Stimulated activated CD8-positive, alpha-beta memory T cell treated with anti-CD3 and anti-CD28 coated beads, Interleukin-15, amount 100 ng/mL, for 1 hour (primary cell): ENCODE measurements at places on chromosomes 7 and 10.

- DNase-seq, result no peak
These were observed 30.2 kb downstream of the WBP1L start for GRCh38 chr10:102773986-102774385.

- DNase-seq, result no peak
These were observed 35.6 kb upstream of the GTF2IRD1 start for GRCh38 chr7:74418076-74418475.

DNA sequence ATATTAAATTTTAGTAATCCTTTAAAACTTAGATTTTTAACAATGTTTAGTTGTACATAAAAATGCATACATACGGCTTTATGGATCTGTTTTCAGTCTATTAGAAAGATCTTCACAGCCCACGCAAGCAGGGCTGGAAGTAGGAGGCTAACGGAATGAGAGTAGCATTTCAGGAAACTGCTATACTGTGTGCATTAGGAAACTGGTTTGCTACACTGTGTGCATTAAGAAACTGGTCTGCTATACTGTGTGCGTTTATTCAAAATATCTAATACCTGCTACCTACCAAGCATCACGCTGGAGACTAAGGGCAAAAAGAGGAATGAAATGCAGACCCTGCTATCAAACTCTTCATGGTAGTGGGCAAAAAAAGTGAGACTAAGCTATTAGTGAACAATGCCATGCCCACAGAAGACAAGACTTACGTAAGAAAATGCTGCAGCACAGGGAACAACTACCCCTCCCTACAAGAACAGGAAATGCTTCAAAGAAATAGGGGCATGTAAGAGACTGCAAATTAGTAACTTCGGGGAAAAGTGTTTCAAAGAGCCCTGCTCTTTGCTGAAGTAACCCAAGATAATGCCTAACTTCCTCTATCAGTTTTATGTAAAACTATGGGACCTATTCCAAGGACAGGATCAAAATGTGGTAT is 11.3 kb downstream of the RAB11FIP2 start:
- DNase-seq, result no peak

DNA sequence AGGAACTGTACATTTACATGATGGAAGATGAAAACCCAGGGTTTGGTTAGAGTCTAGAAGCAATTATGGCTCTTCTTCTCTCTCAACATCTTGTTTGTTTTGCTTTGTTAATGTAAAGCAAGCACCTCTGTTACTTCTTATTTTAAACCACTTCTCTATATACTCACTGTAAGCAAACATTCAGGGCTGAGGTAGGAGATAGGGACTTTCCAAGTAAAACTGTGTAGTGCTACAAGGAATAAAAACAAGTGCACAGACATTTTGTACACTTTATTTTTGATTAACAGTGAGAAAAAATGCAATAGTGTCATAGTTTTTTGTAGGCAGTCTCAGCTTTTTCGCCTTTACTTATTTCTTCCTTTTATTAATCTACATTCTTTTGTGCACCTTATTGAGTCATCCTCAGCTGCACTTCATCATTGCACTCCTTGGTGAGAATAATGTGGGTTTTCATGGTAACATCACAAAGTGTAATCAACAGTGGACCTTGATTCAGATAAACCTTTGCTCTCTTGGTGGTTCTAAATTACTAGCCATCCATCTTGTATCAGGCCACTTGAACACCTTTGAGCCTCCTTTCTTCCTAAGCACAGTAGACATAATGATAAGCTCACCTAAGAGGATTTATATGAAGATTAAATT is 52.9 kb downstream of the ELMO1 start:
- DNase-seq, result no peak

GRCh38 chr10:97062456-97062855 is 123.3 kb downstream of the SLIT1 start:
- DNase-seq, result no peak

DNA sequence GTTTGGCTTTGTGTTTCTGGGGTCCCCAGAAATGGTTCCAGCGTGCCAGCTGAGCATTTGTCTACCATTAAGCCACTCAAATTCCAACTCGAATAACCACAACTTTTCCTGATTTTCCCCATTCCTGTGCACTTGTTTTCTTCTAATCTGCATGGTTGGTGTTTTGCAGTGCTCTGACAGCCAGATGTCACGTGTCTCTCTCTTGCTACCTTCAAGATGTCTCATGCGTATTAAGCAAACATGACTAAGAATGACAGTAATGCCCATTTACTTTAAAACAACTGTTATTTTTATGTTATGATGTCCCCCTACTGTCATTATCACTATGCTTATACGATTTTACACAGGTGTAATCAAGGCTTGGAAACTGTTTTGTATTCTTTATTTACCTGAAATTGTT is 35.2 kb upstream of the MXI1 start:
- DNase-seq, result no peak

- no peak for DNase-seq
These were observed at the start of gene SH2B2 for GRCh38 chr7:102286237-102287110. Gene SH2B2, plus strand, starts transcription at chr7:102286868. Its CDS starts 13,683 bp downstream, at chr7:102300551.

DNA sequence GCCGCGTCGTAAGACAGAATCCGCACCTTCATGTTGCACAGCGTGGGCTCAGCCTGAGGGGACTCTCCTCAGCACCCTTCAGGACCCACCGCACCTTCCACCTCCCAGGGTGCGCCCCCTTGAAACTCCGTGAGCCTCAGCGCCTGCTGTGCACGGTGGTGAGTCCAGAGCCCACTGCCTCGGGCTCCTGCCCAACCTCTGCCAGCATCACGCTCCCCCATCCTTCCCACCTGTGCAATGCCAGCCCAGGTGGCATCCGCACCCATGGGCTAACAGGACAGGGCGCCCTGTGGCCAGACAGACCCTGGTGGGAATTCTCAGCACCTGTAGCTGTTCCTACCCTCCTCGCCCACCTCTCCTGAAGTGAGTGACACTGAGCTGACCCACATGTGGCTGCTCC is 96.4 kb downstream of the DYNC2I1 start:
- DNase-seq, result no peak

DNA sequence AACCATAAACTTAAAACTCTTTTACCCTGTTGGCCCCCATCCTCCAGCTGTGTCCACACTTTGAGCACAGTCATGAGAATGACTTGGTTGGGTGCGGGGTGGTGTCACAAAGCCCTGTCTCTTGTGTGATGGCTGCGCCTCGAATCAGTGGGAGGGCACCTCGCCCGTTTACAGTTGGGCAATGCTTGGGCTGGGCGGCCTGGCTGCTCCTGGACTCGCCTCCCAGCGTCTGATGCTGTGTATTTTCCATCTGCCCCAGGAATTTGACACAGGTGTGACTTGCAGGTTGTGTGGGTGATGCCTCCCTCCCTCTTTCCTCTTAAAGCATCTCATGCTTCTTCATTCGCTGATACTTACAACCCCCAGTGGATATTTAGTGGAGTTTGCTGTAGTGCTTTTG is 33.7 kb downstream of the CHST12 start:
- no peak for DNase-seq

GRCh38 chr7:127514499-127514898 is 70.9 kb downstream of the GCC1 start:
- no peak for DNase-seq

DNA sequence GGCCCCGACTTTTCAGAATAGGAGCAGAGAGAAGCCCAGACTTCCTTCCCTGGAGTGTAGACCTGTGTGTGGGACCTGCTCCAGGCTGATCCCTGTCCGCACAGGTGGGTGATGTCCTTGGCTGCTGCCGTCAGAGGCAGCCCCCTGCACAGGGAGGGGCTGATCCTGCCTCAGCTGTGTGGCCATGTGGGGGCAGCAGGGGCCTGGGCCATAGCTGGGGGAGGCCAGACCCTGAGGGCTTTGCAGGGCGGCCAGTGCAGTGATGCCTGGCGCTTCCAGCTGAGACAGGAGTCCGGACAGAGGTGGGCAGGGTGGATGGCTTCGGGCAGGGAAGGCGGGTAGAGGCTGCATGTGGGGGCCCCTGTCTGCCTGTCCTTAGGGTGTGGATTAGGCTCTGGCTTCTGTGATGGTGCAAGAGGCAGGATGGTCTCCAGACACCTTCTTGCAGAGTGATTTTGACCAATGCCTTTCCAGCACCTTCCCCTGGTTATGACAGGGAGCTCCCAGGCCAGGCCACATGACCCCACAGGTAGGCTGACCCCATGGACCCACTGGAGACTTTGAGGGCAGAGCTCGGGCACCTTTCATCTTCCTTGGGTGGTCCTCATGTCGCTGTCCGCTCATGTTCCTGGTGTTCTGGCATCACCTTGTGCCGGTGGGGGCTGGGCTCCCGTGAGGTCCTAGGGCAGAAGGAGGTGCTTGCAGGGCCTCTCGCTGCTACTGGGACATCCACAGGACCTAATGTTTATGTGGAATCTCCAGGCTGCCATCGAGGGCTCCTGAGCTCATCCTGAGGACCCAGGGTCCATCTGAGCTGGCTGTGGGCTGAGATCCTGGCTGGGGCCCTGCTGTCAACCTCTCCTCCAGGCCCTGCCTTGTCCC is 141.5 kb downstream of the ADCY1 start:
- DNase-seq, result no peak

DNA sequence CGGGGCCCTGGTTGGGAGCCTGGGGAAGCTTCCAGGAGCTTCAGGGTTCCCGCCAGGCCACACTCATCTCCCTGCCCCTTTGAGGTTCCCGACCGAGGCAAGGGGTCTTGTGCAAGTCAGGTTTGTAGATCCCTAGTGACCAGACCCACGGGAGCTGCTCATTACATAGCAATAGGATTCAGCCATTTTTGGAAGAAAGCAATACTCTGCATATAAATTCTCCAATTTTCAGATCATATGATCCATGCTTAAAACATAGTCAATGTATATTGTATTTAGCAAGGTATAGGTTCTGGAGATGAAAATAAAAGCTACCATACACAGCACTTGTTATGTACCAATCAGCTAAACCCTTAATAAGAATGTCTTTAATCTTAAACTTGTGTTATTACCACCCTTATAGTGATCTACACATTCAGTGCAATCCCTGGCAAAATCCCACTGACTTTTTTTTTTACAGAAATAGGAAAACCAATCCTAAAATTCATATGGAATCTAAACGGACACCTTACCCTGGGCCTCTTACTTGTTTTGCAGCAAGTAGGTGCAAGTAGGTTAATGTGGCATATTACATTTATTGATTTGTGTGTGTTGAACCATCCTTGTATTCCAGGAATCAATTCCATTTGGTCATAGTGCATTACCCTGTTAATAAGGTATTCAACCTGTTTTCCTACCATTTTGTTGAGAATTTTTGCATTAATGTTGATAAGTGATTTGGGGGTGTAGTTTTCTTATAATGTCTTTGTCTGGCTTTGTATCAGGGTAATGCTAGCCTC is 13.8 kb upstream of the FKBP9 start:
- no peak for DNase-seq

DNA sequence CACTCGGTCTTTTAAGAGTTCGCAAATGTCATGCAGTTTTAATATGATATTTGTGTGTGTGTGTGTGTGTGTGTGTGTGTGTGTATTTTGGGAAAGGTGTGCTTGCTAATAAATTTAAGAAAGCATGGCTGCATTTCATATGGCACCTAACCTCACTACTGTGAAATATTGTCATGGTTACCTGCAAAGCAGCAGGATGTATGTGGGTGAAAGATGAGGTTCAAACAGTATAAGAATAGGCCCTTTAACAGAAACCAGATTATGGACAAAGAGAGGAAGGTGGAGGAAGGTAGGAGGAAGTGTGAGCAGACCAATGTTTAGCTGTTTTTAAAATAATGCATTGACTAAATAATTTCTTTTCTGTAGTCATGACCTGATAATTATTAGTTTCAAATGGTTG is 73.5 kb upstream of the CACNA2D1 start:
- DNase-seq, result no peak

DNA sequence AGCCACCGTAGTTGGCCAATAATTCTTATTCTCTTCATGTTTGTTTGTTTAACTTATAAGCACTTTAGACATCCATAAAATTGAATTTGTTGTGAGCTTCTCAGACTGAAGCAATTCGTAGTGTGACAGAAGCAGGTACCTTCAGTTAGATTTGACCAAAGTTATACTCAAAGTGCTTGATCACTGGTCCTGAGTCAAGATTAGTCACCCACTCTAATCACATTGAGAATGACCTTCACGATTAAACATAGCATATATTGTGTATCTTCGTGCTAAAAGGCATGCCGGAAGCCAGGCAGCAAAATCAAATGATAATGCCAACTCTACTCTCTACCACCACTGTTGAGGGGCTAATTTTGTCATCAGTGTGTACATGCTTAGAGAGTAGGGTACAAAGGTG is 763.7 kb upstream of the MBL2 start:
- DNase-seq, result no peak

GRCh38 chr7:127901895-127902703 is 129.1 kb downstream of the LRRC4 start:
- DNase-seq, result no peak

DNA sequence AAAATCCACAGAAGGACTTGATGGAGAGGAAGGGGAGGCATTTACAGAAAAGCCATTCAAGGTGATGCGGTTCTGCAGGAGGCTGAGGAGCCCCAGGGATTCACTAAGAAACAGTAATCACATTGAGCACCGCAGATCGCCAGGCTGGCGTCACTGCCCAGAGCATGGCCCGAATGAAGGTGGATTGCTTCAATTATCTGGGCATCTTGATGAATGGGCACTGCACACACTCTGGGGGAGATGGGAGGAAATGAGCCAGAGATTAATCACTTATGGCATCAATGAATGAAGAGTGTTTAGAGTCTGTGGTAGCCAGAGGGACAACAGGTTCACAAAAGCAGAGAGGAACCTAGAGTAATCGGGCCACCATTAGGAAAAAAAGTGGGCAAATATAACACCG is 292.1 kb downstream of the ZEB1 start:
- DNase-seq, result no peak

GRCh38 chr7:3978839-3979238 is 677.8 kb downstream of the SDK1 start:
- DNase-seq, result no peak

DNA sequence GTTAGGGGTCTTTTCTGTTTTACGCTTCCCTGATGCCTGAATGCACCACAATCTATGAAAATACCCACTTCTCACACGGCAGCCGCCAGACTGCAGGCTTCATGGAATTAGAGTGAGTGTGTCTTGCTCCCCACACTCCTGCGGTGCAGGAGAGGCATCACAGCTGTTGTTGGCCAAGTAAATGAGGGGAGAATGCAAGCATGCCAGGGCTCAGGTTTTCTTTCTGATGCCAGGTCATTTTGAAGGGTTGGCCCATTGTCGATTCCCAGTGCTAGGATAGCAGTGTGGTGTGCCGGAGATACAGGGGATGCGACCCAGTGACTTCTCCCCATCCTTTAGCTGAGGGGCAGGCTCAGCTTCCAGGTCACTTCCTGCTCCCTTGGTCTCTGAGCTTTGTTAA is 16.3 kb downstream of the CXCL12 start:
- DNase-seq, result no peak

DNA sequence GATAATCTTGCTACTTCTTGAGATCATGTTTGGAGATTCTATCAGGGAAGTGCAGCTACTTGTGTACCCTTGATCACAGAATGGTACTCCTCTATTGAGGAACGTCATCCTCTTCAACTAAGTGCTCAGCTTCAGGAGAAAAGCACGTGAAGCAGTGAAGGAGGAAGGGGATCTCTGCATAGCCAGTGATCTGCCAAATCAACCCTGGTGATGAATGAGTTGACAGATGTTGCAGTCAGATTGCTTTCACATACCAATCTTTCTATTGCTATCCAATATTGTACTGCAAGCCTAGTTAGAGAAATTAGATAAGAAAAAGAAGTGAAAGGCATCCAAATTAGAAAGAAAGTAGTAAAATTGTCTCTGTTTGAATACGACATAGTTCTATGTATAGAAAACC is 309.4 kb downstream of the TWIST1 start:
- DNase-seq, result no peak

GRCh38 chr7:31102151-31102972 is 50.3 kb downstream of the ADCYAP1R1 start:
- DNase-seq, result no peak
